ENCODE measurements at places on chromosomes 6 and 20. TPM values are rescaled to one million over a fixed set of nuclear protein-coding genes. Genes with fewer than 3 reads are reported as not detected.

Gene PRDM1
- polyA plus RNA-seq = 97.0 TPM

Gene PLN
- not detected for polyA plus RNA-seq

Gene NNAT
- polyA plus RNA-seq = not detected

Gene OR12D3
- polyA plus RNA-seq = not detected

Gene GRIK2
- not detected for polyA plus RNA-seq

Gene VSX1
- not detected for polyA plus RNA-seq

Gene DDRGK1
- polyA plus RNA-seq = 53.6 TPM

Gene WFDC11
- not detected for polyA plus RNA-seq
